ENCODE measurements at places on chromosomes 6 and 20.

DNA sequence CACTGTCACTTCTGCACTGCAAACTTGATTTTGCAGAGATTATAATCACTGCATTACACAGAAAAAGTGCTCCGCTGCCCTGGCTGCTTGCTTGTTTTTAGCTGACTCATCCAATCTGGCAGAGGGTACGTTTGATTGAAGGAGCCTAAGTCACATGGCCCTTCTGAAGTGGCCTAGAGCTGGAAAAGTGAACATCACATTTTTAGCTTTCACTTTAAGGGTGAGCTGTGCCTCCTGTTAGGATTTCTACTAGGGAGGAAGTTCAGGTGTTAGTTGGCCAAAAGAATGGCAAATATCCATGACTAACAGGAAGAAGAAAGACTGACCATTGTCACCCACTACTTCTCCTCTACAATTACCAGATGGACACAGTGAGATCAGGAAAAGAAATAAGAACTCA lies 889.1 kb upstream of the MAP3K7 start:
- DNase-seq, result no peak

DNA sequence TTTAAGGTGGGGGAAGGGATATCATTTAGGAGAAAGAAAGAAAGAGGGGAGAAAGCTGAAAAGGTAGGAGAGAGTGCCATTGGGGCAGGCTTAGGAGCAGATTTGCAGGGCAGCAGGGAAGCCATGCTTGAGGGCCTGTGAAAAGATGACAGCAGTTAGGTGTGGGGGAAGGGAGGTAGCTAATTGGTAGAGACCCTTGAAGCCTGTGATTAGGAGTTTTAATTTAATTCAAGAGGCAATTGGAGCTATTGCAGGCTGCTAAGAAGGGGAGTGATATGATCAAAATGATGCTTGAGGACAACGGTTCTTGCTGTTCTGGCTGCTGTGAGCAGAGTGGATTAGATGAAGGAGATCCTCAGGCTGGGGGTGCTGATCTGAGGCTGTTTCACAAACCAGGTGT lies 24.5 kb upstream of the SEC63 start:
- DNase-seq, result no peak

GRCh38 chr6:71523548-71523947 lies 234.9 kb downstream of the OGFRL1 start:
- DNase-seq, result no peak

DNA sequence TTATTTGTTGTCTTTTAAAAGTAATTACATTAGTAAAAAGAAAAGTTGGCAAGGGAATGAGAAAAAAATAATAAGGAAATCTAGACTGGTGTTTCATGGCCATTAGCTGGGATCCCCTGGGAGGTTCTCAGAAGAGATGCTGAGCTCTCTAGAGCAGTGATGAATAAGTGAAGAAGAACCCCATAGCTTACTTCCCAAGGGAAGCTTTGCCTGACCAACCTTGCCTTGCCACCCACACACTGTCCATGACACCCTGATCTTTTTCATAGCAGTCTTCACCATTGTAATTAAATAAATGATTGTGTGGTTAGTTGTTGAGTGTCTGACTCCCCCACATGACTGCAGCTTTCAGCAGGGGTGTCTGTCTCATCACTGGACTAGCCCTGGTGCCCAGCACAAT lies 5.9 kb downstream of the C6orf163 start:
- DNase-seq, result no peak

- DNase-seq, result no peak
Observed at GRCh38 chr20:37389844-37390275, 43.9 kb downstream of the SRC start.

DNA sequence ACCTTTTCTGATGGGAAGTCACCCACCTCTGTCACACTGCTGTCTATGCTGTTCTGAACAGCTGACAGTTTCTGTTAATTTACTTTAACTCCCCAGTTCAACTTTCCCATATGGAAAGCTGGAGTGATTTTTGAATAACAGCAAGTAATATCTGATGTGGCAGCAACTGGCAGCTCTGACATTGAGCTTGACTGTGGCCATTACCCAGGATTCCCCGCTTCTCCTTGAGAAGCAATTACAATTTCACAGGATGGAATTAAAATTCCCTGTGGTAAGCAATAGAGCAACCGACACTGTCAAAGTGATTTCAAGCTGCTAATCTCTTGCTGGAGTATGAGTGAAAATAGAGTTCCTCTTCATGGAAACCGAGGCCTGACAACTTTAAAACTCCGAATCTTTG lies 348.1 kb upstream of the SOX4 start:
- no peak for DNase-seq

- no peak for DNase-seq
Observed at GRCh38 chr20:62611819-62612218, 30.5 kb upstream of the SLCO4A1 start.

DNA sequence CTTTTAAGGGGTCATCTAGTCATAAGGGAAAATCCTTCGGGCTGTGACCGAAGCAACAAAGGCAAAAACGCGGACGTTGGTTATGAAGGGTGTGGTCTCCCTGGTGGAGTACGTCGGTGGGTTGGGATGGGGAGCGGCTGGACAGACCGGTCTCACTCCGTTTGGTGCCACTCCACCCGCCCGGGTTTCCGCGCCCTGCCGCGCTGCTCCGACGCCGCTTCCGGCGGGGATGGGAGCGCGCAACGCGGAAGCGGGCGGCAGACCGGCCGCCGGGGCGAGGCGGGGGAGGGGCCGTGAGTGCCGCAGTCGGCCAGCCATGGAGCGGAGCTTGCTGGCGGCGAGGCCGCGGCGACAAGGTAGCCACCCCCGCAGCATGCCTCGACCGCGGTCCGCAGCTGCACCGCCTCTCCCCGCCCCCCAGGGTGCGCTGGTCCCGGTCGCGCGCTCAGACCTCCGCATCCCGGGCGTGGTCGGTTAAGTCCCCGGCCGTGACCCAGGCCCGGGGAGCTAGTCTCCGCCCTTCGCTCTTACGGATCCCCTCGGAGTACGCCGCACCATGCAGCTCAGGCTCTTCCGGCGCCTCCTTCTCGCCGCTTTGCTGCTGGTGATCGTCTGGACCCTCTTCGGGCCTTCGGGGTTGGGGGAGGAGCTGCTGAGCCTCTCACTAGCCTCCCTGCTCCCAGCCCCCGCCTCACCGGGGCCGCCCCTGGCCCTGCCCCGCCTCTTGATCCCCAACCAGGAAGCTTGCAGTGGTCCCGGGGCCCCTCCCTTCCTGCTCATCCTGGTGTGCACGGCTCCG lies at the start of gene B3GALT4:
TSS of gene B3GALT4 (plus strand) at position 260 of the 799 bp plus-strand sequence. CDS start at position 557, 297 bp downstream.
- DNase-seq, result peak; percentile 86

Data from activated CD4-positive, alpha-beta T cell treated with anti-CD3 and anti-CD28 coated beads for 48 hours (primary cell).